ENCODE measurements at places on chromosomes 5 and 9.

DNA sequence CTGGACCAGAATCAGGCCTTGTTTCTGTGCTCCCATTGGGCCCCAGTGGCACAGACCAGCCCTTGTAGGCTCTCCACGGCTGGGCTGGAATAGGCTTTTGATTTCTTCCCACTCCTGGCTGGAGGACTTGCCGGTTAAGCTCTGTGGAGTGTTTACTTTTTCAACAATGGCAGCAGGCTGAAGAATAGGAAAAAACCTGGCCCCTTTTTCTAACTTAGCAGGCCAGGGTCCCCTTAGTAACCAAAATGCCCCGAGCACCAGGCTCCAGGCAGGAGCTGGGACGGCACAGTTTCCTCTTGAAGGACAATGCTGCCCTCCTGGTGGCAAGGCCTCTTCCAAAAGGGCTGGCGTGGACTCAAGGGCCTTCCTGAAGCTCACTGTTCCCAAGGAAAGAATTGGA, 230.3 kb downstream of the CRB2 start:
- no peak for DNase-seq

GRCh38 chr5:109388407-109388806, 21.4 kb downstream of the PJA2 start:
- DNase-seq, result no peak

GRCh38 chr5:103561685-103562452, 720 bp downstream of the NUDT12 start:
- DNase-seq, result no peak

- no peak for DNase-seq
Observed at GRCh38 chr9:109440117-109440515, 58.0 kb downstream of the PTPN3 start.

DNA sequence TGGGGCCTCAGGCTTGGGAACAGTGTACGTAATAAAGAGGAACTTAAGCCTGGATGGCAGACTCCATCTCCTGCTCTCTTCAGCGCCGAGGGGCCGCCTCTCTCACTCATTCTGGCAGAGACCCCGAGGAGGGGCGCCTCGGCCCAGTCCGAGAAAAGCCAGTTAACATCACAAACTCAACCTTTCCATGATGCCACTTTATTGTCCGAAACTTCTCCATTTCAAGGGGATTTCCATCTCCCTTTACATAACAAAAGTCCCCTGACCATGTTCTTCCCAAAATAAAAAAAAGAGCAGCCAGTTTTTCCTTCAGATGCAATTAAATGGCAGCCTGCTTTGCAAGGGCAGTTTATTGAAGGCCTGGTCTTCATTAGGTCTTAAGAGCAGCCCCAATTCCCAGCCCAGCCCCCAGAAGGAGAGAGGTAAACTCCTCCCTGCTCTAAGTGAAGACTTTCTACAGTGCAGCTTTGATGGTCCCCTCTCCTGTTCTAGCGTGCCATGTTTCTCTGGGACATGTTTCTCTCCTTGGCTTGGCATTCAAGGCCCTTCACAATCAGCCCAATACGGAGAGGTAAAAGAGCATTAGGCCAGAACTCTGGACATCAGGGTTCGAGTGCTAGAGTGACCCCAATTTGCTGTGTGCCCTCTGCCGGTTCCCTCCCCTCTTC, 19.5 kb upstream of the RAB14 start:
- DNase-seq, result no peak

DNA sequence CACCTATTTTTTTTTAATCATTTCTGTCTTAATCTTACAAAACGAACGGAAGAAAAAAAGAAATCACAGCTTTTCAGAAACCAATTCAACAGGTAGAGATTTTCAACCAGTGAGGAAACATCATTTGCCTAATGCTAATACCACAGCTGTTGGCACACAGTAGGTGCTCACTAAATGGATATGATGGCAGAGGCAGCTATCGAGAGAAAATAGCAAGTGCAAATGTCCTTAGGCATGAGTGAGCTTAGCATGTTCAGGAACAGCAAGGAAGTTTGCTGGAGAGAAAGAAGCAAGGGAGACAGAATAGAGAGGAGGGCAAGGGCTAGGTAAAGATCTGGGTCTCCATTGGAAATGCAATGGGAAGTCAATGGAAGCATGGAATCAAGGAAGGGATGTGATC, 49.2 kb downstream of the CEMIP2 start:
- no peak for DNase-seq

DNA sequence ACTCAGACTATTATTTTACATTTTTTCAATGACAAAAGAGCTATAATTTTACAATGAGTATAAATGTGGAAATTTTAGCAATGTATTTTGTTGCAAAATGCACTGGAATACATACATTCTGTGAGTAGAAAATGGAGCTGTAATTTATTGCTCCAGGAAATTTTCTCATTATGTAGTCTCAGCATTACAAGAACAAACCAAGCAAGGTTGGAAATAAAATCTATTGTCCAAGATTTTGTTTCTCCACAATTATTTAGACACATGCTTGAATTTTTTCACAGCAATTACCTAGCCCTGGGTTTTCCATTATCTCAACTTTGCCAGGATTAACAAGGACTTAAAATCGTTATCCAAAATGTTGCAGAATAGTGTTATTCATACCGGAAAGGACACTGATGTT, 820.1 kb downstream of the CDH12 start:
- no peak for DNase-seq

GRCh38 chr9:105069696-105070095, 141.7 kb upstream of the ABCA1 start:
- DNase-seq, result no peak

GRCh38 chr5:122915717-122916461, 70.5 kb downstream of the SNX24 start:
- DNase-seq, result no peak

- no peak for DNase-seq
Observed at GRCh38 chr9:5099466-5099865, 86.0 kb downstream of the INSL6 start.

GRCh38 chr9:89080193-89080592, 88.9 kb downstream of the S1PR3 start:
- DNase-seq, result peak; percentile 1

DNA sequence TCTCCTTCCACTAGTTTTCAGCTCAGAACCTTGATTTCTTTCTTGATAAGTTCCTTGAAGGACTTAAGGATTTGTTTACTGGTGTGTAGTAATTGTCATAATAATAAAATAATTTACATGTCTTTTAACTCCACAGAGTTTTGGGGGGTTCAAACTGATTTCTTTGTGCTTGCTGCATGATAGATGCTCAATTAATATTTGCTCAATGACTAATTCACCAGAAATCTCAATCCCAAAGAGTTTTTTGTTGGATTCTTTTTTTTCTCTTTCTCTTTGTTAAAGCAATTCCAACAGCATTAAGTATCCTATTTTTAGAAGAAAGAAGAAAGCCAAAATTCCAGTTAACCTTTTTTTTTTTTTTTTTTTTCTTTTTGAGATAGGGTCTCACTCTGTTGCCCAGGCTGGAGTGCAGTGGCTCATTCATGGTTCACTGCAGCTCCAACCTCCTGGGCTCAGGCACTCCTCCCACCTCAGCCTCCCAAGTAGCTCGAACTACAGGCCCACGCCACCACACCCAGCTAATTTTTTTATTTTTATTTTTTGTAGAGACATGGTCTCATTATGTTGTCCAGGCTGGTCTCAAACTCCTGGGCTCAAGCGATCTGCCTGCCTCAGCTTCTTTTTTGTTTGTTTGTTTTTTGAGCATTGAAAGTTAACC, 10.8 kb downstream of the FAF2 start:
- DNase-seq, result no peak

DNA sequence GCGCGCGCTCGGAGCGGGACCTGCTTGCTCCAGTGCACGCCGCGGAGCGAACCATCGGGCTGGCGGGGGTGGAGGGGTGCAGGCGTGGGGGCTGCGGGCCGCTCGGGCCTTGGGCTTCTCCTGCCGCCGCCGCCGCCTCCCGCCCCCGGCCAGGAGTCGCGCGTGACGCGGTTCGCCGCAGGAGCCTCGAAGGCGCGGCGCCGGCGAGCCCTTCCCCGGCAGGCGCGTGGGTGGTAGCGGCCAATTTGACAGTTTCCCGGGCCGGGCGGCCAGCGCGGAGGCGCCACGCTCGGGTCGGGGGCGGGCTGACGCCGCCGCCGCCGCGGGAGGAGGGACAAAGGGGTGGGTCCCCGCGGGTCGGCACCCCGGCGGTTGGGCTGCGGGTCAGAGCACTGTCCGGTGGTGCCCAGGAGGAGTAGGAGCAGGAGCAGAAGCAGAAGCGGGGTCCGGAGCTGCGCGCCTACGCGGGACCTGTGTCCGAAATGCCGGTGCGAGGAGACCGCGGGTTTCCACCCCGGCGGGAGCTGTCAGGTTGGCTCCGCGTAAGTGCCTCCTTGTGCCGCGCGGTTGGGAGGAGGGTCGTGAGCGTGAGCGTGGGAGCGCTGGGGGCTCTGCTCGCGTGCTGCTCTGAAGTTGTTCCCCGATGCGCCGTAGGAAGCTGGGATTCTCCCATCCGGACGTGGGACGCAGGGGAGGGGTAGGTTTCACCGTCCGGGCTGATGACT, at the start of gene TJP2:
Gene TJP2 (plus strand): TSS at position 387 of the 725 bp plus-strand sequence. CDS start 96 bp downstream, at position 483.
- DNase-seq, result no peak

- no peak for DNase-seq
Observed at GRCh38 chr5:95410279-95410678, 19.1 kb downstream of the FAM81B start.

DNA sequence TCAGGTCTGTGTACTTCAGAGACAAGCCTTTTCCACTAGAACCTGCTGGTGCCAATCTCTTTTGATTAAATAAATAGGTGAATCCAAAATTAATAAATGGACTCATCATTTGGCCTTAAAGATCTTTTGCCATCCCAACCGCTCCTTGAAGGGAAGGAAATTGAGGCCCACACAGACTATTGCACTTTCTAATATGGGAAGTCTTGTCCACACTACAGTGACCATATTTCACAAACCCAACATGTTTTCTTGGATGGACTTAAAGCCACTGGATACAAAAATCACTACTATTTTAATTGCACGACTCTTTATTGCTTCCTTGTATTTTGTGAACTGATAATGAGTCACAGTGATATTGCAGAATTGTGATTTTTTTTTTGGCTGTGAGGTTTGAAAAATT, 135.0 kb downstream of the DIRAS2 start:
- DNase-seq, result no peak
